Hematopoietic multipotent progenitor cell treated with erythropoietin and hydrocortisone succinate and interleukin-3 and kit ligand, for 17 days (in vitro differentiated cells): ENCODE measurements at places on chromosomes 4 and X.

- DNase-seq = no peak
Observed at GRCh38 chrX:47235691-47236103, 2.9 kb downstream of the USP11 start.

DNA sequence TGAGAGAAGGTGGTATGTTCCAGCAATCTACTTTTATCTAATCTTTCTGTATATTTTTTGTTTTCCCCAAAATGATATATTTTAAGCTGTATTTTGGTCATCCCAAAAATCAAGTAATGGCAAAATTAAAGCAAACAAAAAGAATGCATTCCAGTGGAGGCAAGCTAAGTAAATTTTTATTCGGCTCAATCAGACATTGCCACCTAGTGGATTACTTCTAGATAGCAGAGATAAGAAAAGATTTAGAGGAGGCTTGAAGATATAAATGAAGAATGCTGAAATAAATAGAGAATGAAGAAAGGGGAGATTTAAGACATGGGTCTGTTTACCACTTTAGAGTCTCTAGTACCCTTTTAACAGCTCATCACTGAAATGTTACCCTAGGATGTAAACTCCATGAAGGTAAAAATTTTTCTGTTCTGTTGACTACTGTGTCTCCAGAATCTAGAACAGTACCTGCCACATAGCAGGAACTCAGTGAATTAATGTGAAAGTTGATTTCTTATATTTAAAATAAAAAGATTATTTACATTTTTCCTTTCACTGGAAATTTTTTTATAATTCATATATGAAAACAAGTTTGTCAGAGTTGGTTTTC, 110.9 kb upstream of the ANK2 start:
- no peak for DNase-seq

DNA sequence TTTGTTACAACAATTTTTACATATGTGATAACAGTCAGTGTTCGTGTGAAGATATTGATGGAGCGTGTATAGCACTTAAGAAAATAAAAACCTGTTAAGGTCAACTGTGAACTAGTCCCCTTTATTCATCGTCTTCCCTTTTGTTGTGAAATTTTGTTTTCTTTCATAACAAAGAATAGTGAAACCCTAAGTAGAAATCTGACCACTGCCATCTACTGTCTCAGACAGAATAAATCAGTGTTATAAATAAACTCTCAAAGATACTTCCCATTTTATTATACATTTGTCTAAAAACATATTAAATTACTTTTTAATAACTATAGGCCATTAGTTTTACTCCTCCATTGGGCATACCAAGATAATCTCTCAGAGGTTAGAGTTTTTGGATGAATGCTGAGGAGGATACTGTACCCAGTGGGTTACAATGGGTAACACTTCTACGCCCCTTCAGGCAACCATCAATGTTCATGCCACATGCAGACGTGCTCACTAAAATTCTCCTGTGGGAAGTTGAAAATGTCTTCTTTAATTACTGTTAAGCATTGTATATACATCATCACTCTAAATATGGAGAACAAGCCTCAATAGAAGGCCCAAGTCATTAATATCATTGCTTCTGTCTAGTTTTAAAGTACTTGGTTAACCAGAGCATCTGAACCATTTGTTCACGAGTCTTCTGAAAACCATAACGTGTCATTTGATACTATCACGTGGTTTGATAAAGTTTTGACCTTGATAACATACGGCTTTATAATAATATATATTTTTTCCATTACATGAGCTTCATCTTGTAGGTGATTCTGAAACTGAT, 171.2 kb downstream of the TMA16 start:
- no peak for DNase-seq

GRCh38 chrX:150767475-150768131, 74.4 kb downstream of the MTMR1 start:
- DNase-seq = no peak

DNA sequence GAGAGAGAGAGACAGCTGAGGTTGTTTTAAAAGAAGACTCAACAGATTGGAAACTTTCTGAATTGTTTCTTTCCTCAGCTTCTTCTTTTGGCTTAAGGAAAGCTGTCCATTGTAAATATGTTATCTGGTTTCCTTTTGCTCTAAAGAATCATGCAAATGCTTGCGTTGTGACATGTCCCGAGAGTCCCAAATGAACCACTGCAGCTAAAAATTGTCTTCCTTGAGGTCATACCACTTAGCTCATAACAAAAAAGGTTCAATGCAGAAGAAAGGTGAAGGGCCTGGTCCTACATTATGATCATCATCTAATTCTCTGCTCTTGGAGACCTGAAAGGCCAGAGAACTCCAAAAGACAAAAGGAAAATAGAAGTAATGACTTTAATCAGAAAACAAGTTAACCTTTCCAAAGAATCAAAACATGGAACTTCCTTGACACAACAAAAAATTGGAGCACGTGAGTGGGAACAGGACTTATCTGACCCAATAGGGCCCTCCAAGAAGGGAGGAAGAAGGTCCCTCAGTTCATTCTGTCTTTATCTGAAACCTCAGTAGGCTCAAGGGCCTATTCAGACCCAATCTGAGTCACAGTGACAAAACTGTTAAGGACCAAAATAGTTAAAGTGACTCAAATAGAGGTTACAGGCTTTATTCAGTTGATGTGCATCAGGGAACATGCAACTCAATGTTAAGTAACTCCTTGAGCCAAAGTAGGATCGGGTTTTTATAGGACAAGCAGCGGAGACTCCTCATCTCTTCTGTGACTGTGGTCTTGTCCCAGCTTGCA, 14.7 kb upstream of the VSIG1 start:
- no peak for DNase-seq

- no peak for DNase-seq
Observed at GRCh38 chr4:169246957-169247396, 23.8 kb downstream of the SH3RF1 start.

DNA sequence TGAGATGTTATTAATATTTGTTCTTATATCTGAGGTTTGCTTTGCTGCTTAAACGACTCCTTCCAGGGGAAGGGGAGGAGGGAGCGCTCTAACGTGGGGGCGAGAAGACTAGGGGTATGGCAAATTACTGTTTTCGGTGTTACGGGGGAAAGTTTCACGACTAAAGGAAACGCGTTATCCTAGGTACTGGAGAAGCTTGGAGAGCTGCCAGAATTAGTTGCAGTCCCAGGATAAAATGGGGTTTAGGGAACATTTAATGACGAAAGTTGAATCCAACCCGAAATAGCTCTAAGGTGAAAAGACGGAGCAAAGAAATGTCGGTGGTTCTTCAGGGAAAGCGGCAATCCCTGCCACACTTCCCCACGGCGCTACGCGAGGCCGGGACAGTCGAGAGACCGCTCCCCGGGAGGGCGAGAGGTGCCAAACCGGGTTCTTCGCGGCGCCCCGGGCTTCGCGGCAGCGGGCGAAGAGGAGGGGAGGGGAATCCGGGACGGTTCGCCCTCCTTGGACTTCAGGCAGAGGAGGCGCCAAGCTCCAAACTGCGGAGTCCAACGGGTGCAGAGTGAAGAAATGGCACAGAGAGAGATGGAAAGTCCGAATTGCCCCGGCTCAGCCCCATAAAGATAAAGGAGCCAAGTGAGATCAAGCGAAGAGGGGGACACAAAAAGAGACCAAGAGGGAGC, 724 bp downstream of the THOC2 start:
- DNase-seq = peak; percentile 36

DNA sequence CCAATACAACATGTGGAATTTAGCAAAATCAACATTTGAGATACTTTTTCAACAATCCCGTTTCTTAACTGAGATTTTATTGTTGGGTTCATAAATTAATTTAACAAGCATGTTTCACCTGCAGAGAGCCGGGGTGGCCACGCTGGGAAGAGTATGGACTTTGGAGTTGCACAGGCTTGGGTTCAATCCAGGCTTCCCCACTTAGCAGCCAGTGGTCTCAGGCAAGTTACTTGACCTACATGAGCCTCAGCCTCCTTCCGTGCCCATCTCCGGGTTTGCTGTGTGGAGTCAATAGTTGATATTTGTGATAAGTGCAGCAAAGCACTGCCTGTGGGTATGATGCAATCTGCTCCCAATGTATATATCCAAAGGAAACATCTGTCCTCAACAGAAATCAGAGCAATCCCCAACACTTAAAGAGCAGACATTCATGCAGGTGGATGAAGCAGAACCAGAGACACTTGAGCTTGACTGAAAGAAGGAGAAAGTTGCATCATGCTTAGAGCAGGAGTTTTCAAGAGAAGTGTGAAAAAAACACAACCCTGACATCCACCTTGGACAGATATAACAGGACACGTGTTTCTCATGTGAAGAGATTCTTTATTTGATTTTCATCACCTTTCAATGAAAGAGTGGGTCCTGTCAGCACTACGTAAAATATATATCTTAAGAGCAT, 5.1 kb downstream of the CYTL1 start:
- DNase-seq = no peak
